CD4-positive, alpha-beta T cell treated with Interleukin-17A for 1 hour (primary cell): ENCODE measurements at places on chromosomes 2 and 18.

DNA sequence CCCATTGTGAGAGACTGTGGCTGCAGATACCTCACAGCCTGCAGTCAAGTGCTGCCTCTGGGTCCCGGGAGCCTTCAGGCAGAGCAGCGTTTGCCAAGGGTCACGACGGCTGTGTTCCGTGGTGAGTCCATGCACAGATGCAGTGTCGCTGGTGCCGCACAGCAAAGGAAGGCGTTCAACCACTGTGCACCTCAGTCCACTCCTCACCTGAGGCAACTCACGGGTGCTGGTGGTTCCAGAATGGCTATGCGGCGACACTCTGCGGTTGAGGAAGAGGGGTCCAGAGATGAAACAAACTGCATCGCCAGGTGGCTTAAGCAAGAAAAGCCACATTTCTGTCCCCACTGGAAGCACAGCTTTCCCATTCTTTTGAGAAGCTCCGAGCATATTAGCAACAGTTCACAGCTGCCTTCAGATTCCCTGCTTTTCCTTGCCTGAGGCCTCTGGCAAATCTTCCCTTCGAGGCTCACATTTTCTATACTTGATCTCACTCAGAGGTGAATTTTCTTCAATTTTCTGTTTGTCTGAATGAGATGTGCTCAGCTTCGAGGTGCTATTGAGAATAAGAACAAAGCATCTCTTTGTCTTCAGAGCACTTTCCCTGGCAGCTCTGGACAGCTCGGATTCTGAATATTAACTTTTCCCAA, 208.8 kb upstream of the TWIST2 start:
- DNase-seq: no peak

- peak; percentile 85 for DNase-seq
Measured at GRCh38 chr18:24397694-24398368, at the start of gene OSBPL1A. OSBPL1A (minus strand) TSS chr18:24397824; CDS start chr18:24377533, 20,291 bp downstream.

GRCh38 chr2:188117706-188118105, 174.0 kb upstream of the GULP1 start:
- no peak for DNase-seq

GRCh38 chr18:4260107-4260506, 195.0 kb downstream of the DLGAP1 start:
- peak; percentile 12 for DNase-seq

GRCh38 chr2:168948621-168949212, 47.6 kb downstream of the G6PC2 start:
- peak; percentile 21 for DNase-seq

DNA sequence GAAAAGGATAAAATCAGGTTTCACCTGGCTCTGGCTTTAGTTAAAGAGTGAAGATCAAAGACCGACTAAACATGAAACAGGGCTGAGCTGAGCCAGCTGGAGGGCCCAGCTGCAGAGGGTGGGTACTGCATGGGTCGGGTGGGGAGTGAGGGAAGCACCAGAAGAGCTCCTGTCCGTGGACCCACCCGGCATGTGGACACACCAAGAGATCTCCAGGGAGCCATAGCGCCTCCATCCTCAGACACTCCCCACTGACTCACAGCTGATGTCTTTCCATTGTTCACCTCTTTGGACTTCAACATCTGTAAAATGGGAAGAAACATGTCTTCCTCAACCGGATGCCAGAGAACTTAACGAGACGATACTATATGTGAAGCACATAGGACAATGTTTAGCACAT, 178.3 kb upstream of the KLHL29 start:
- DNase-seq: no peak

DNA sequence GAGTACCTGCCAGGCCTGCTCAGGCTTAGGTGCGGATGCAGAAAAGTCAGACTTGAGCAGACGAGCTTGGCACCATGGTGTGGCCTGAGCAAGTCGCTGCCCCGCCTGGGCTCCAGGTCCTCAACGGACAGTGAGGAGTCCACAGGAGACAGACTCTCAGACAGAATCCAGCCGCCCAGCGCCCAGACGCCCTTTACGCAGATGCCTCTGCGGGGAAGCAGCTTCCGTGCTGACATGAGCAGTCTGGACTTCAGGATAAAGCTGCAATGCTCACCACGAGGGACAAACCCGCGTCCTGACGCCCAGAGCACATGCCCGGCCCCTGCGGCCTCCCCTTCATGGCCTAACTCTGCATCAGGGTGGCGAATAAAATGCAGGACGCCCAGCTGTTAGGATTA, 3.5 kb upstream of the MAB21L4 start:
- DNase-seq: no peak

DNA sequence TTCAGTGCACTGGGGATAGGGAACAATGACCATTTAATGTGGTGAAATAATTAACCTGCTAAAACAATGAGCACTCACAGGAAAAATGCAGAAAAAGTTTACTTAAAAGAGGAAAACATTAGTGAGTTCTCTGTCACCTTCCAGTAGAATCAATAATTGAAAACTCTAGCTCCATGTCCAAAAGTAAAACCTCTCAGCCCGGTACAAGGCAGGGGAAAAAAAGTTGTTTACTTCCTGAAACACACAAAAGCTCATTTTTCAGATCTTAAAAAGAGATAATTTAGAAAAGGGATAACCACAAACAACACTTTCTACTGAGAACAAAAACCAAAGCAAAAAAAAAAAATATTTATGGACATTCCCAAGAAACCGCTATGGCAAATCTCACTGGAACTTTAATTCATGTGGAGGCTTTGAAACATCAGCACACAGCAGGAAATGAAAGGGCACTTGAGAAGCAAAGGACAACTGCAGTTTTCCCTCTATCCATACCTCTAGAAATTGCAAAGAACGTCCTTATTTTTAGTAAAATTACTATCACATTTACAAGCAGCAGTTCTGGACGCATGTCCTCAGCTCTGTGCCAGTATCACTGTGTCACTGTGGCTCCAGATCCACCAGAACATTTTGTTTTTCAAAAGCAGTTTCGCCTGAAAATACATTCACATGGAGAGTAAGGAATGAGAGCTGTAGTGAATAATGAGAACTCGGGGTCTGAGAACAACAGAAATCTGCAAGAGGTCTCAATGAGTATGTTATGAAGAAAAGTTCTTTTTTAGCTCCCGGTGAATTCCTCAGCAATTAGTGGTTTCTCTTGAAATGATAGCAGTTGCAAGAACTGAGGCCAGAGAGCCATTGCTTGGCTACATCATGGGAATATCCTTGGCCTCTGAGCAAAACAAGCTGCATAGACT, 44.7 kb upstream of the DNAH7 start:
- DNase-seq: no peak

DNA sequence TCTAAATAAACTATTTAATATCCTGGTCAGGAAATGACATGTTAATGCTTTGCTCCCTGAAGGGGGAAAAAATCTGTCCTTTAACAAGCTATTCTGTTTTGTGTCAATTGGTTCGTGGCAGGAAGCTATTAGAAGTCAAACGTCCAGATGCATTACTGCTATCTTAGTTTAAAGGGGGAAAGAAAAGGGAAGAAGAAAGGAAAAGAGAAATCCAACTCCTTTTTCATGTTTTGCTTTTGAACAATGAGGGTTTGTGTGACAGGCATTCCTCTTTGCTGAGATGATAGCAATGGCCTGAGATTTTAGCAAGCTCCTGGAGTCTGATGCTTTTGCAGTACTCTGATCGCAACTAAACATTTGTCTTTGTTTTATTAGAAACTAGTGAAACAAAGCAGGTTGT, 24.6 kb downstream of the TRIB2 start:
- DNase-seq: no peak

GRCh38 chr2:157497638-157498314, 53.9 kb upstream of the CYTIP start:
- DNase-seq: peak; percentile 61

- no peak for DNase-seq
Measured at GRCh38 chr2:33785201-33786106, 186.4 kb upstream of the FAM98A start.
